AML-193 (cell line): ENCODE measurements at places on chromosomes 6 and 20.

GRCh38 chr20:16433293-16433580 is 140.0 kb downstream of the KIF16B start:
- no peak for DNase-seq

DNA sequence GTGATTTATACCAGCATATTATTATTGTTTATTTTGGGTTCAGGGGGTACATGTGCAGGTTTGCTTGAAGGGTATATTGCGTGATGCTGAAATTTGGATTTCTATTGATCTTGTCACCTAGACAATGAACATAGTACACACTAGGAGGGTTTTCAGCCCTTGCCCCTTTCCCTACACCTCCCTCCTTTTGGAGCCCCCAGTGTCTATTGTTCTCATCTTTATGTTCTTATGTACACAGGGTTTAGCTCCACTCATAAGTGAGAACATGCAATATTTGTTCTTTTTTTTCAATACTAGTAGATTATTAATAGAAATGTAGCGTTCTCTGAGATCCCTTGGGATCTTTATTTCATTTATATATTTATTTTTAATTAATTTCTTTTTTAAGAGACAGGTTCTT is 79.2 kb upstream of the MRAP2 start:
- DNase-seq: no peak

DNA sequence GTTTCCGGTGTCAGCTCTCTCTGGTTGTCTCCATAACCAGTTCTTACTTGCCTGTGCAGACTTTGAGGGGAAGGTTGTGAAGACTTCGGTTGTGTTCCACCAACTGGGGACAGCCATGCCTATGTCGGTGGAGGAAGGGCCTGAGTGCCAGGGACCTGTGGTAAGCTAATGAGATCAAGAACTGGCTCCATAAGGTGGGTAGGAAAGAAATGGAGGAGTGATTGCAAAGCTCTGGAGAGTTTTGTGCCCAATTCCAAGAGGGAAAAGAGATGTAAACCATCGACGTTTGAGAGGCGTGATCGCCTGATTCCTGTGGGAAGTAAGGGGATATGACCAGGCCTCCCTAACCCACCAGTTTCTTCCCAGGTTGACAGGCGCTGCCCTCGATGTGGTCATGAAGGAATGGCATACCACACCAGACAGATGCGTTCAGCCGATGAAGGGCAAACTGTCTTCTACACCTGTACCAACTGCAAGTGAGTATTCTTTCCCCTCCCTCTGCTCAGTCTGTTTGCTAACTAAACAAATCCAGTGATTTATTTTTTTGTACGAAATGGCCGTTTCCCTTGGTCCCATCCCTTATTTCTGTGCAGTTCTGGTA is 893 bp downstream of the POLR1H start:
- DNase-seq: no peak

DNA sequence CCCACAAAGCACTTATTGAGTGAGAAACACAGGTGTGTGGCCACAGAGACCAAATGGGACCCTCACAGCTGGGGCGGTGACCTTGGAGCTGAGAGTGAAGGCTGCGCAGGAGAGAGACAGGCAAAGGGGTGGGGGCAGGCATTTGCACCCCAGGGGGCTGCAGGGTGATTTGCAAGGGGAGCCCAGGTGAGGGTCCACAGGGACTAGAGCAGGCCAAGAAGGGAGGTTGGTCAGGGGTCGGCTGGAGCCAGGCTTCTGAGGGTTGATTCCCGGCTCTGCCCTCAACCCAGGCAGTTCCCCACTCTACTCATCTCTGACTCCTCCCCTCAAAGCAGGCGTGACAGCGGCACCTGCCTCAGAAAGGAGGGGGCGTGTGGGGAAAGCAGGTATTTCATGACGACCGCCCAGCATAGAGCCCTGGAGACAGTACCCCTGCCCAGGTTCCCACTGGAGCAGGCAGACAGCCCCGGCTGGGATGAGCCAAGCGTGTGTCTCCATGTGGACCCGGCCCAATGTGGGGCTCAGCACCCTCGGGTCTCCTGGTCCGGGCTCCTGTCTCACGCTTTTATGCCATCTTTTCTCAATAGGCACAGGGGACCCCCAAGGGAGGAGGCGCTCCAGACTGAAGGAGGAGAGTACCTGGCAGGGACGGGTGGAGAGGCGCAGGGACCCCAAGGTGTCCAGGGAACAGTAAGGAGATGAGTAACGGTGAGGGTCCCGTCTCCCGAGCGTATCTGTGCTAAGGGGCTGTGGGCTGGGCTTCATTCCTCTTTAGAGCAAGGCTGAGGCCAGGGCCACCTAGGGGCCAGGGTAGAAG is 3.1 kb upstream of the MRGBP start:
- DNase-seq: no peak

DNA sequence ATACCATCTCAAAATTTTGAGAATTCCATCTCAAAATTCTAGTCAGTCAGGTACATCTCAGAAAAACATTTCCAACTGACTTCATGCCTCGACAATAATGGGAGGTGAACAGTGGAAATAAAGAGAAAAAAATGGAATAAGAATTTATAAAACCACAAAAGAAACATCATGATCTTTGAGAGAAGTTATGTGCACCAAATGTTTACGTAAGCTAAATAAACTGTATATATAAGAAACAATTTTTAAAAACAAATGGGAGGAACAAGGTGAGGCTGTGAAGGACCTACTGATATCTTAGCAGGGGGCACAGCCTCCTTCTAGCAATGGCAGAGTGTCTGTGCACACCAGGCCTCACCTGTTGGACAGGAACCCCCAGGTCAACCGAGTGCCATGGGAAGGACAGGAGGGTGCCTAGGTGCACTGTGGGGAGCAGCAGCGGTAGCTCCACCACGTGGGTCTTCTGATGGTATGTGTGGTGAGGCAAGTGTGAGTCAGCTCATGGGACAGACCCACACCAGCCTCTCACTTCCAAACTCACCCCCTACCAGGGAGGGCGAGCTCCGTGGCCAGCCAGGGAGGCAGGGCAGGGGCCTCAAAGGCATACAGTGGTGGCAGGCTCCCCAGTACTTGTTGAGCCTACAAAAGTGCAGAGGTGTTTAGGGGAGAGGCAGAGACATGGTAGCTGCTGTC is 23.2 kb downstream of the DIDO1 start:
- DNase-seq: no peak

DNA sequence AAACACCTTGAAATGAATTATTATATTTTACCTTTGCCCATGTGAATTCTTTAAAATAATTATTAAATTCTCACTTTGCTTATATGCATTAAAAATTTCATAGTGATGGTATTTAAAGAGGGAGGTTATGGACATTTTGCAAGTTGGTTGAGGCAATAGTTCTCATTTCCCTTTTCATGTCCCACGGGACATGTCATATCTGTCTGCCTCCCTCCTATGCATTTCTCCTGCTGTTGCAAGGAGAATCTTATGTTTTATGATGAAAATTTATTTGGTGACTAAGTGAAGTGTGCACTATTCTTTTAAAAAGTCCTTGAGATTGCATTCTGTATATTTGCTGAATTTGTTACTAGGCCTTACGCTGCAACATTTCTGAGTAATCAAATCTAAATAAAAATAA is 67.2 kb downstream of the UTRN start:
- peak; percentile 64 for DNase-seq

DNA sequence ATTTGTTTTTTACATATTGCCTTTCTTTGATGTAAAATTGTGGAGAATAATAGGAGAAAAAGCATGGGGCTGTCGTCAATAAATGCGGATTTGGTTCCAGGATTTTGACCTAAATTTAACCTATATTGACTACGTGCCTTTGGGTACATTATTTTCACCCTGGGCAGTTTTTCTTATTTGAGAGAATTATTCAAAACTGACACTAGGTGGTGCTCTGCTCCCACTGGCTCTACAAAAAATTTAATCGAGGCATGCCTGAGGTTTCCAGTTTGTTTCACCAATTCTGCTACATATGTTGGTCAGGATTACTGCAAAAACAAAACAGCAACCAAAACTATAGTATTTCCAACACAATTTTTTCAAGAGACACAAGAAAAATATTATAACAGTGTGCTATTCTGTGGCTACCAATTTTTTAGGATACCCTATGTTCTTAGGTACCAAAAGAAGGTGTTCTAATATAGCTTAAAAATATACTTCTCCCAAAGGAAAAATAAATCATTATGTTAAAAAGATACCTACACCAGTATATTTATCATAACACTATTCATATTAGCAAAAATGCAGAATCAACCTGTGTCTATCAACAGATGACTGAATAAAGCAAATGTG is 48.6 kb upstream of the FABP7 start:
- peak; percentile 53 for DNase-seq

- no peak for DNase-seq
These were observed 16.5 kb upstream of the NNAT start for GRCh38 chr20:37504404-37505096.
